ENCODE measurements at places on chromosomes 5 and 9.
A peak's percentile ranks its signal among the peaks of the same experiment; 100 is the strongest.

- no peak for DNase-seq
Measured at GRCh38 chr5:59126708-59127573, 544.1 kb downstream of the RAB3C start.

- no peak for DNase-seq
Measured at GRCh38 chr9:88421348-88421747, 33.1 kb downstream of the SPIN1 start.

DNA sequence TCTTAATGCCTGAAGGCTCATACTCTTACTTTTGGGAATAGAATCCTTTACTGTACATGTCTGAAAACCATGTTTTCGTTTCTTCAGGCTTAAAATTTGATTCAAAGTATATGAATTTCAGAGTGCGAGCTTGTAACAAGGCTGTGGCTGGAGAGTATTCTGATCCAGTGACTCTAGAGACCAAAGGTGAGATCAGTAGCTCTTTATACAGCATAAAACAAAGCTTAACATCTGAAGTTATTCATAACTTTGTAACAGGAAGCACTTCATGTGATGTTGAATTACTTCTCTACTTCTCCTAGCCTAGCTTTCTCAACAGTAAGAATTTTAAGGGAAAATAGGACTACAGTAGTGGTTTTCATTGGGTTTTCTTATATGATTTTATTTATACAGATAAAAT lies 49.4 kb upstream of the FKTN start:
- DNase-seq = no peak

- DNase-seq = no peak
Measured at GRCh38 chr5:146399481-146399880, 47.7 kb upstream of the TCERG1 start.

DNA sequence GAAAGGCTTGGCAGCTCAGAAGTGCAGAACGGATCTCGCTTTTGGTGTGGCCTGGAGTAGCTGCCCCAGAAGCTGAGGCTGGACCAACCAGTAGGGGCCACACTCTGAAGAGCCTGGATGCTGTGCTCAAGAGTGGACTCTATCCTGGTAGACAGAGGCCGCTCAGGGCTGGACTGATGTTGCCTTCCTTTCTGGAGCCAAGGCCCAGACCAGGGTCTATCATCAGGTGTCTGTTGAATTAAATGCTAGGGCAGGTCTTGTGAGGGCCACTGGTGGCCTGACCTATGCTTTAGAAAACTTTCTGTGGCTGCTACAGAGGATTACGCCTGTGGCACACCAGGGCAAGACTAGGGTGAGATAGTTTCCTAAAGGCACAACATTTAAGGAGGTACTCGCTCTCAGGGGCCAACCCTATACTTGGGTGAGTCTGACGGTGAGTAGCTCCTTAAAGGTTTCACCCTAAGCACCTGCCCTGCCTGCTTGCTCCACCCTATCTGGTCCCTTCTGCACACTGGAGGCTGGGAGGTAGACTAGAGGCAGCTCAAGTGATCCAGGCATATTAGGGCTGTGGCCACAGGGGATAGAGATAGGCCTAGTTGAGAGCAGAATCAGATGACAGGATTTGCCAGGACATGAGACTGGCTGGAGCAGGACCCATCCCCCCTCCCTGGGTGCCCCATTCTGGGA lies 9.8 kb upstream of the IRF1 start:
- DNase-seq = no peak

- DNase-seq = no peak
Measured at GRCh38 chr5:118060833-118061232, 927.5 kb downstream of the DTWD2 start.

GRCh38 chr5:10125116-10125515 lies 124.6 kb downstream of the ATPSCKMT start:
- no peak for DNase-seq

- DNase-seq = no peak
Measured at GRCh38 chr5:139758510-139759075, 37.0 kb upstream of the PSD2 start.

DNA sequence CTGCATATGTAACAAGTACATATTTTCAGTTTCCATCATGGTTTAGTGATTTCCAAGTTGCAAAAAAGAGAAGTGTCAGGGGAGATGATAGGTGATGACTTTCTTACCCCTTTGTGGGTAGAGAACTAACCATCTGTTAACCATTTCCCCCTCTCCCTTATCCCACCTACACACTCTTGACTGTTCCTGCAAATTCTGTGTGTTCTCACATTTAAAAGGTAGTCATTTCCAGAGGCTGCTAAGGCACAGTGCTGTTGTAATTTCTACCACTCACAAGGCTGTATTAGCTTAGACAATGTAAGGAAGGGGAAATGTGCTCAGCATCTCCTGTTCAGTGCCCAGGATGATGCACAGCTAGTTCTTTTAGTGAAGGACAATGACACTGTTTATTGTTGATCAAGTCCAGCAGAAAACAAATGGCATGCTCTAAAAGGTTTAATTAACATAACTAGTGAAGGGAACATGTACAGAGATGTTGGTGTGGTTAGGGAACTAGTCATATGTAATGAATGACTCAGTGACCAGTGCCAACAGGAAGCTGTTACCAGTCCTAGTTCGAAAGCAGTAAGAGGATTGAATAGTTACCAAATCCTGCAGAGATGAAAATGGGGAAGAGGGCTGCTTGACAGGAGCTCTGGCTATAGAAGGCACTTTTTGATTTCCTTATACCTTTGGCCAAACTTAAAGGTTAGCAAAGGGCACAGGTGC lies 165.1 kb downstream of the PLK2 start:
- no peak for DNase-seq

DNA sequence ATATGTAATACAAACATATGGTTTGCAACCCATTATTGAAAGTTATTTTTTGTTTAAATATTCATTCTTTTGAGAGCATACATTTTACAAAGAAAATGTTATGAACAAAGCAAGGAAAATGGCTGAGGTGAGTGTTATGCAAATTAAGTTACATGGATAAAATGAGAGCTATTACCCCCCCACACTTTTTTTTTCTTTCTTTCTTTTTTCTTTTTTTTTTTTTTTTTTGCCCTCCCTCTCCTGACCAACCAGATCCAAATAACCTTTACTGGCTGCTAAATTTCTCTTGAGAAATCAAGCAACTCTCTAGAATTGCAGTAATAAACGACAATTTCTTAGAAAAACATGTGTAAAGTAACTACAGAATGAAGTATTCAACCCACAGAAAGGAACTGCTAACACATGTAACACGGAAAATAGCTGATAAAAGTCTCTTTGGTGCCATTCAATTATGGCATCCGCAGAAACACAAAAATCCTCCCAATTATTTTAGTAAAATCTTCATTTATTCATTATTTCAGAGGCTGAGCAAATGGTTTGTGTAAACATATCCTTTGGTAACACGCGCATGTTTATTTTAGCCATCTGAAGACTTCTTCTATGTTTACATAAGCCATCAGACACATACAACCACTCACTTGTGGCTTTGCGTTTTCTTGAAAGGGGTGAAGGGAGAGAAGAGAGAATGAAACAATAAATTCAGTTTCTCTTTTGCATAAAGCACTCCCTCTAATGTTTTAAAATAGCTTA lies 216.1 kb downstream of the NFIB start:
- no peak for DNase-seq

DNA sequence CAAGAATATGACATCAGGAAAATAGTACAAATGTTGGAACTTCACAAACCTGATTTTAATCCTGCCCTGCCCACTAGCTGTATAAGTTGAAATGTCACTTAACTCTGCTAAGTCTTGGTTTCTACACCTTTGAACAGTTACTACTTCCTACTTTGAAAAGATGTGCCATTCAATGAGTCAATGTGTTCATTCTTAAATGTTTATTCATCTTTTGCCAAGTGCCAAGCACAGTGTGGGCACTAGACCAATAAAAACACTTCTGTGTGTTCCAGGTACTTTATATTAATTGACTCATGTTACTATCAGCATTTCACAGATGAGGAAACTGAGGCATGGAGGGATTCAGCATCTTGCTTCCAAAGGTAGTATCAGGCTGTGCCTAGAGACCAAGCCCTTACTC lies 12.8 kb downstream of the PDCL start:
- DNase-seq = no peak

DNA sequence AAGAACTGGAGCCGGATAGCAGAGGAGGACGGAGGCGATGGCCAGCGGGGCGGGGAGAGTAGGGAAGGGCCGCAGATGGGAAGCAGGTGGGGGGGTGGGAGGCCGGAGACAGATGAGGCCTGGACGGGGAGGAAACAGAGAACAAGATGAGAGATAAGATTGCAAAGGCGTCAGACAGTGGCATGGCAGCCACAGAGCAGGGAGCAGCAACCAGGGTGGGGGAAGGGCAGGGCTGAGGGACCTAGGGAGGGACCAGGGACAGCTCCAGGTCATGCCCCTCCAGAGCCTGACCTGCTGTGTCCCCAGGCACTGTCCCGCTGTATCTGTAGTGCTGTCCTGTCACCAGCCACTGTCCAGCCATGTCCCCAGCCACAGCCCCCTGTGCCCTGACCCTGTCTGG lies 49.6 kb upstream of the LMX1B start:
- DNase-seq = no peak

GRCh38 chr9:136667940-136668760 lies 5.4 kb downstream of the EGFL7 start:
- DNase-seq = no peak

DNA sequence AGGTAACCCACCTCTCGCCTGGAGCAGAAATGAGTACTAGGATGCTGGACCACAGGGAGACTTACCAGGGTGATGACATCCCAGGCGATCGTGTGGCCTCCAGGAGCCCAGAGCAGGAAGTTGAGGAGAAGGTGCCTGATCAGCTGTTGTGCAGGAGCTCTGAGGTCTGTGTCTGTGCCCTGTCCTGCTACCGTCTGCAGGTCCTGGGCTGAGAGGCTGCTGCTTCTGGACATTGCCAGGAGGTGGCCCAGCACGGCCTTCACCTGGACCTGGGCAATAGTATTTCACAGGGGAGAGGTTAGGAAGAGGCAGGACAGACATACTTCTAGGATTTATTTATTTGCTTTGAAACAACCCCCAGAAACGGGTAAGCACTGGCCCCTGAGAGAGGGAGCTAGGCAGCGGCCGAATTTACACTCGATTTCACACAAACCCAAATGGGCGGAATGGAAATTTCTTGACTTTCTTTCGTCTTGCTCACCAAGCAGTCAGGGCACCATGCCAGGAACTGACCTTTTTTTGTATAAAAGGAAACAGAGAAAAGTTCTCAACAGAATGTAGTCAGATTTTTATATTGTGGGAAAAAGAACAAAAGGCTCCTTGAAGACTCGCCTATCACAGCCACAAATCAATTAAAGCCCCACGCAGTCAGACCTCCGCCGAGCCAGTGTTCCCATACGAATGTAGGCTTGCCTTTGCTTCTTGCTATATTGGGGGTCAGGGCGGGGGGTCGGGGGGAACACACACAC lies 210.3 kb downstream of the FANCC start:
- no peak for DNase-seq

GRCh38 chr9:78014776-78015175 lies 16.8 kb downstream of the GNAQ start:
- no peak for DNase-seq

DNA sequence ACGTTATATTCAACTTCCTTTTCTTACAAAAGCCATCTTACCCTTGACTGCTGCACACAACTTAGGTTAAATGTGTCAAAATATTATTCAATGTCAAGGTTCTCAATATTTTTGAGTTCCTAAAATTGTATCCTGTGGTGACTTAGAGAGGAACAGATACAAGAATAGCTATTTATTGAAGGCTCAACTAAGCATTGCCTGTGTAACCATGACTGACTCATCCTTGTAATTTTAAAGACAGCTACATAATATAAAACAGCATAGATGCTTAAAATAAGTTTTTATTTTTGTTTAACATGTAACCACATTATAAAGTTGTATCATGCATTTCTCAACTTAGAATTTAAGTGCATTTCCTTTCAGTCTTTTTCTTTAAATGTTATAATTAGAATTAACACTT lies 312.9 kb upstream of the RGMB start:
- DNase-seq = no peak

DNA sequence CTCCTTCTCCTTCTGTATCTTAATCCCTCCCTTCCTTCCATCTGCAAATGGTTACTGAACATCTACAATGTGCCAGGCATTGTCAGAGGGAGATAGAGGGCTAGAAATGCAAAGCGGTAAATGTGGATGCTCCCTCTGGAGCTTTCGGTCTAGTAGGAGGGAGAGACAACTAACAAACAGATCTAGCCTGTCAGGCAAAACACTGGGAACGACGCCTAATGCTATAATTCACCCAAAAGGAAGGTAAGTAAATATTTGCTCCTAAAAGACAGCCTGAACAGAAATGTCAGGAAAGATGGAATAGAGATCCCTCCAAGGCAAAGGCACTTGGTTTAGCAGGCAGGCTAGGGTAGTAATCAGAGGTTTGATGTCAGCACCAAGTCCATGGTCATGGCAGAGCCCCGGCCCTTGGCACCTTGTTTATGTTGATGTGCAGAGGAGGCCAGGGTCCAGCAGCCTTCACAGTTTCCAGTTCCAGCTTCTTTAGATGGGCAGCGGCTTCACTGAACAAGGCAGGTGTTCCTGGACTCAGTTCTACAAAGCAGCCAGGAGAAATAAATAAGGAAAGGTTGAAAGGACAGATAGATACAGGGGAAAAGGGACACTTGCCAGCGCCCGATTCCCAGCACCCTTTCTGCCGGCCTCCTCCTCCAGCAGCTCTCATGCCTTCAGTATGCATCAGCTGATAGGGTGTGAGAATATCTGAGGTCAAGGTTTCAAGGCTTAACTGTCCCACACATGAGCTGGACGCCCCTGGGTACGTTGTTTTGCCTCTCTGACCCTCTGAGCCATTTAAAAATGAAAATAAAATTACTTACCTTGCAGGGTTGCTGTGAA lies 46.5 kb upstream of the FRRS1L start:
- no peak for DNase-seq

GRCh38 chr5:145587710-145588109 lies 247.4 kb downstream of the PRELID2 start:
- no peak for DNase-seq

DNA sequence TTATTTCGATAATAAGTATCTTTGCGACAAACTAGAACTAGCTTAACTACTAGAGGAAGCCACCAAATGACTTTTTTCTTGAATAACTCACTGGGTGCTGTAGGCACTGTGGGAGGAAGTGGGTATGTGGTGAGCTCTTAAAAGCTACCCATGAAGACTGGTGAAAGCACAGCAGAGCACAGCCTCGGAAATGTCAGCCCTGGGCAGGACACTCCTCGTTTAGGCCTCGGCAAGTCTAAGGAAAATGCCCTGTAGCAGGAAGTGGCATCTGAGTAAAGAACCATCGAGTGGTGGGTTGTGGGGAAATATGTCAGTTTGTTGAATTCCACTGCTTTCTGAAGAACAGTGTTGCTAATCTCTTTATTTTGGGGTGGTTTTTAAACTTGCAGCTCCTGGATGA lies 44.0 kb upstream of the NCS1 start:
- peak; percentile 60 for DNase-seq

- no peak for DNase-seq
Measured at GRCh38 chr5:623531-623930, 11.4 kb downstream of the CEP72 start.

DNA sequence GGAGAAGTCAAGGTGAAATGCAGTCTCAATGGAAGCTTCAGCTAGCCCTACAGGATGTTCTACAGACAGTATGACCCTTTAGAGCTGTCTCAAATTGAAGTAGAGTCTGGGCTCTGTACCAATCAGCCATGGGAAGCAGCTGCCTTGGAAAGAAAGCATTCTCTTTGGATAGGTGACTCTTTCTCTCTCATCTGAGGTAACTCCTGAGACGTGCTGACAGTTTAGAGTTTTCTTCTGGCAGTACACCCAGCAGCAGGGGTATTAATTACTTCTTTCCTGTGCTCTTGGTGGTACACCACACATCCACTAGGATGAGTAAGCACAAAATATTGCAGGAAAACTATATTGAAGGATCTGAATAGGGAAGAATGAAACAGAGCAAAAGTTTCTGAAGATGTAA lies 329.6 kb upstream of the RGMB start:
- no peak for DNase-seq
